ENCODE measurements at places on chromosomes 7 and 10.

DNA sequence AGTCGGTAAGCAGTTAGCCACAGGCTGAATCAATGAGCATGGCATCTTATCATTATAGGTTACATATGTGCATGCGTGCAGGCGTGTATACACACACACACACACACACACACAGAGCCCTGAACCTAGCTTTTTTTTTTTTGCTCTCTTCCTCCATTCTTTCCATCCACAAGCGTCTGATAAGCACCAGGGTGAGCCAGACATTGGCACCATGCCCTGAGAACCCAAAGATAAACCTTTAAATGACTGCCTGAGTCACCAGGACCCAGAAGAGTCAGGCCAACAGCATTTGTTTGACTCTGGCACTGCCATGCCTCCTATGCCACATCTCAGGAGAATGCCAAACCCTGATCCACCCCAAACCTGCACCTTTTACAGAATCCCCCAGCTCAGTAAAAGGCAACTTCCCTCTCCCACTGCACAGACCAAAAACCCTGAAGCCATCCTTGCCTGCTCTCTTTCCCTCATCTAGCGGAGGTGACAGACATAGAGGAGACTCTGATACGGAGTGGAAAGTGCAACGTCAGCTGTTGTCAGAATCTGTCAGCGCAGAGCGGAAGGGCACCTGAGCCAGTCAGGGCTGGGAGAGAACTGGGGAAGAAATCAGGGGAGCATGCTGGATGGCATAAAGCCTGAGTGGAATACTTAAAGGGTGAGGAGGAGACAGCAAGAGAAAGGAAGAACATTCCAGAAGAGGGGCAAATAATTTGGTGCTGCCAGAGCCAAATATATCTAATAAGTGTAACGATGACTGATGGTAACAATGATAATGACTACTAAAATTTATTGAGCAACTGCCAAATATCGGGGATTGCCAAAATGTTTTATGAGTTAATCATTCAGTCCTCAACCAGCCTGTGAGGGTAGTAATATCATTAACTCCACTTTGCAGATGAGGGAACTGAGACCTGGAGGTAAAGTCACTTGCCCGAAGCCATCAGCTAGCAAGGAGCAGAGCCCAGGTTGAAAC is 3.2 kb downstream of the PARP12 start:
- DNase-seq: peak; percentile 64

DNA sequence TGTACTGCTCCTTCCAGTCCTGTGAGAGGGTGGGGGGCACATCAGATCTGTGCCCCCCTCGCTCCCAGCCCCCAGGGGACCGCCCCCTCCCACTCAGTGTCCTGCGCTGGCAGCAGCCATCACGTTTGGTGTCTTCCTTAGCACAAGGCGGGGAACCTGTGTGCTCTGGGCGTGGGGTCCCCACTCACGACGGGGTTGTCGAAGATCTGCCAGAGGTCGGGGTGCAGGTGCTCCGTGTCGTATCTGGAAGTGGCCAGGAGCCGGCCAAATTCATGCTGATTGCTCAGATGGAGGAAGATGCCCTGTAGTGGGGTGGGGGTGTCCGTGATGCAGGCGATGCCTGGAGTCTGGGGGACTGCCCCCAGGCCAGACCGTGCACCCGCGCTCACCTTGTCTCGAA is 7.2 kb downstream of the PLOD3 start:
- no peak for DNase-seq

DNA sequence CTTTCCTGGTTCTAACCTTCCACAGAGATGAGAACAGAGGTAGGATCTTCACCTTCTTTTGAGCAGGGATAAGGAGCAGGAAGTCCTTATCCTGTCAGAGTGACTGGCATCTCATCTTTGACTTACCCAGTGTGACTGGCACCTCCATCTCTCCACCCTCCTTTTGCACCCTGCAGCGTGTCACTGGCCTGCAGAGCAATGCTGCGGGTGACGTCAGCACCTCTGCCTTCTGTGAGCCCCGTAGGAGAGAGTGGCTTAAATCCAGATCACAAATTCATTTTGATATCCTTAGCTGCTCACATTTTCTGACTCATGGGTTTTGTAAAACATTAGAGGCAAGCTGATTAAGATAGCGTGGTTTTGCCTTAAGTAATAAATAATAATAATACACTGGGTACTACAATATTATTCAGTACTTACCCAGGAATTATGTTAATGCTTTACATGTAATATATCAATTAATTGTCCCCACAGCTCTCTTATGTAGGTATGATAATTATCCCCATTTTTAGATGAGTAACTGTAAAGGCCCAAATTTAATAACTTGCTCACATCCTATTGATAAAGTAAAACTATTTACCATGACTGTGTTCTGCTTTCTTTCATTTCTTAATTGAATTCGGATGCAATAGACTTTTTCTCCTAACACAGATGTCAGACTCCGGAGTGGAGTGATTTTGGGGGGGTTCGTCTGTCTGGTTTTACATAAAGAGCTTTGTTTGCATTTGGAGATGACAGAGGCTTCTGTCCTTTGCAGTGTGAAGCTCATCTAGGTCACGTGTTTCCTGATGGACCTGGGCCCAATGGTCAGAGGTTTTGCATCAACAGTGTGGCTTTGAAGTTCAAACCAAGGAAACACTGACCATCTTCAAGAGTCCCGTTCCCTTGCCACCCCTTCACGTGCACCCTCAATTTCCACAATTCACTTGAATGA is 24.9 kb downstream of the MSRB2 start:
- DNase-seq: no peak

GRCh38 chr10:15236340-15236739 is 67.8 kb upstream of the NMT2 start:
- DNase-seq: no peak

DNA sequence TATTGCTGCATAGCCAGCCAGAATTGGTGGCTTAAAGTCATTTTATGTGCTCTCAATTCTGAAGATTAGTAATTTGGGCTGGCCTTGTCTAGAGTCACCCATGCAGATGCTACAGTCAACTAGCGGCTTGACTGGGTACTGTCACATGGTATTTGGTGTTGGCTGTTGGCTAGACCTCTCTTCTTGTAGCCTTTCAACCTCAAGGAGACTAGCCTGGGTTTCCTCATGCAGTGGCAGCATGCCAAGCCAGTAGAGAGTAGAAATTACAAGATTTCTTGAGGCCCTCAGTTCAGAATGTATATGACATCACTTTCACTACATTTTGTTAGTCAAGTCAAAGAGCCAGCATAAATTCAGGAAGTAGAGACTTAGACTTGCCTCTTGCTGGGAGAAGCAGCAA is 3.7 kb upstream of the ZNF800 start:
- DNase-seq: no peak

- DNase-seq: peak; percentile 34
Observed at GRCh38 chr7:128933180-128933891, 4.4 kb upstream of the IRF5 start.

GRCh38 chr10:133143546-133143945 is 16.5 kb upstream of the KNDC1 start:
- DNase-seq: no peak

DNA sequence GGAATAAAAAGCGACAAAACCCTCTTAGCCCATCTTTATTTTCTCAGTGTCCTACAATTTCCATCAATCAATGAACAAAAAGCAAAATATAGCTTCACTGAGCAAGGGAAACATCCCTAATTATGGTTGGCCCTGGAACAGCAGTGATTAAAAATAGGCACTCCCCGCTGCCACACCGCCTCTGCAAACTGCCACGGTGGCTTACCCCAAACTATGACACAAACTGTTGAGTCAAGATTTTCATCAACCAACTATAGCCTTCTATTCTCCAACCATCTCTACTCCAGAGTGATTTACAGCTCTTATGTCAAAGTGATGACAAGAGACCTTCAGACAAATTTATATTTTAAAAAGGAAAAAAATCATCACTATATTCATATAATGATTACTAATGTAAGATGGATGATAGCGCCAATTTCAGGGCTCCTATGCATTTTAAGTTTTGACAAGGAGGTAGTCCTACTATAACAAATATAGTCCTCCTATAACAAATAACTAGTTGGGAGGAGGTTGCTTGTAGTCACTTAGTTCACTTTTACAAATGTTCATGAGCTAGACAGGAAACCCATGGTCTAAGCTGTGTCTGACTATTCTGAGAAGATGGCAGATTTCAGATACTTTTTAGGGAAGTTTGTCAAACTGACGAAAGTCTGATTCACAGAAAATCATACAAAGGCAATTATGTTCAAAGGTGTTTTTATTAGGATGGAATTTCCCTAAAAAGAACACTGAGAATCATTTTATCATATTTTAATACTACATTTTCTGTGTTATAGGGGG is 26.3 kb downstream of the DENND11 start:
- no peak for DNase-seq

DNA sequence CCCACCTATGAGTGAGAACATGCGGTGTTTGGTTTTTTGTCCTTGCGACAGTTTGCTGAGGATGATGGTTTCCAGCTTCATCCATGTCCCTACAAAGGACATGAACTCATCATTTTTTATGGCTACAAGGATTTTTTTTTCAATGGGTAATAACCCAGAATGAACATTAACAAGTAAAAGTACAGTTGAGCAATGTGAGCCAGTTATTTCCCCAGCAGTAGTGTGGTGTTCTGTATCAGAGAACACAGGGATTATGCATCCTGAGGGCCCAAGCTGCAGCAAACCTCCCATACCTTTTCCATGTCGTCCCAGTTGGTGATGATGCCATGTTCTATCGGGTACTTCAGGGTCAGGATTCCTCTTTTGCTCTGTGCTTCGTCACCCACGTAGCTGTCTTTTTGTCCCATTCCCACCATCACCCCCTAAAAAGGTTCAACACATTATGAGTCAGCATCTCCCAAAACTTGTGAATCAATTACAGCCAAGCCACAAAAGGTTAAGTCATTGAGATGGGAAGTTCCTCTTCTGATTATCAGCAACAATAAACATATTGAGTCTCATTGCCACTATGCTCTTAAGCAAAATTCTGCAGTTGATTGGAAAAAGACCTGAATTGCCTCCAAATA is 5.5 kb downstream of the ACTA2 start:
- no peak for DNase-seq

DNA sequence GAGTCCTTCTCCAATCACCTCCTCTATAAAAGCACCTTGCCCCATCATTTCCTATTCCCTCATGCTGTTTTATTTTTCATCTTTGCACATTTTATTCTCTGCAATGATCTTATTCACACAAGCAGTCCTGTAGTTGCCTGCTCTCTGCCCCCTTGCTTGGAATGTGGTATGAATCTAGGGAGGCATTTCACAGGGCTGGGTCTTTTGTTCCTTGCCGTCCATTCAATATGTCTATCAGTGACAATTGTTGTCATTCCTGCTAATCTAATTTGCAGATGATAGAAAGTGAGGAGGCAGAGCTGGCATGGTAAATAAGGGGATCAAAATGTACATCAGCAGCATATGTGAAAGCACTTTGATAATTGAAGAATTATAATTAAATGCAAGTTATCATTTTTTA is 246.2 kb upstream of the C7orf33 start:
- no peak for DNase-seq

GRCh38 chr7:134710511-134710853 is 63.8 kb downstream of the BPGM start:
- no peak for DNase-seq

Measured in liver (tissue), 10 donors.